Activated T-cell treated with anti-CD3 and anti-CD28 coated beads for 24 hours (primary cell): ENCODE measurements at places on chromosomes 13 and 19.

- DNase-seq: no peak
Measured at GRCh38 chr13:27660511-27660910, 38.8 kb downstream of the POLR1D start.

- DNase-seq: no peak
Measured at GRCh38 chr19:32671883-32672593, 2.9 kb downstream of the ANKRD27 start.

DNA sequence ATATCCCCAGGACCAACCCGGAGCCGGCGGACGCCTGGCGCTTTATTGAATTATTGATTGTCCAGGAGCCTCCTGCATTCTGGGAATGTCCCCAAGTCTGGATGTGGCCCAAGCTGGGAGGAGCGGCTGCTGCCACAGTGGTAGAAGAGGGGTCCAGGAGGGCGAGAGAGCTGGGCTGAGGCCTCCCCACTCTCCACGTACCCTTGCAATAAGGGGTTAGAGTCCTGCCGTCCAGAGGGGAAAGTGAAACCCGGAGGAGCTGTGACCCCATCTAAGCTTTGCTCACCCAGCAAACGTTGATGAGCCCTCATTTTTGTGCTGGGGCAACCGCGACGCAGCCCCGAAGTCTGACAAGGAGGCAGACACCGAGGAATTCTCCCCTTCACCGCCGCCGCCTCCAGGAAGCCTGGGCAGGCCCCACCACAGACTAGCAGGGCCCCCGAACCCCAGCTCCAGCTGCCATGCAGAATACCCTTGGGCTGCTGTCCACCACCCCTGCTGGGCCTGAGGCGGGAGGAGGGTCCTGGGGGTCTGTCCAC is 1.4 kb upstream of the C2CD4C start:
- DNase-seq: no peak

DNA sequence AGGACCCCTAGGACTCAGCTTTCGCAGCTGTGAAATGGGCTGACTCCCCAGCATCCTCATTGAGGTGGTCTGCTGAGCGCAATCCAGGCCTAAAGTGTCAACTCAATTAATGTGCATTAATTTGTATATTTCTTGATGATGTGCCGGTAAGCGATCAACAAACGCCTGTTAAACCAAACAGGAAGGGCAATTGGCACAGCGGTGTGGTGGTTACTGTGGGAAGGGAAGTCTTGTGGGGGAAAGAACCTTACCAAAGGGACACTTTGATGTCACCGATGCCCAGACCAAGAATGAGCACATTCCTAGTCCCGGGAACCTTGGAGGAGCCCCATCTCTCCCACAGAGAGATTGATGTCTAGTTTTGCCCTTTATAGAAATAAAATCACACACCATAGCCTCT is 1.6 kb downstream of the JAK3 start:
- DNase-seq: no peak

DNA sequence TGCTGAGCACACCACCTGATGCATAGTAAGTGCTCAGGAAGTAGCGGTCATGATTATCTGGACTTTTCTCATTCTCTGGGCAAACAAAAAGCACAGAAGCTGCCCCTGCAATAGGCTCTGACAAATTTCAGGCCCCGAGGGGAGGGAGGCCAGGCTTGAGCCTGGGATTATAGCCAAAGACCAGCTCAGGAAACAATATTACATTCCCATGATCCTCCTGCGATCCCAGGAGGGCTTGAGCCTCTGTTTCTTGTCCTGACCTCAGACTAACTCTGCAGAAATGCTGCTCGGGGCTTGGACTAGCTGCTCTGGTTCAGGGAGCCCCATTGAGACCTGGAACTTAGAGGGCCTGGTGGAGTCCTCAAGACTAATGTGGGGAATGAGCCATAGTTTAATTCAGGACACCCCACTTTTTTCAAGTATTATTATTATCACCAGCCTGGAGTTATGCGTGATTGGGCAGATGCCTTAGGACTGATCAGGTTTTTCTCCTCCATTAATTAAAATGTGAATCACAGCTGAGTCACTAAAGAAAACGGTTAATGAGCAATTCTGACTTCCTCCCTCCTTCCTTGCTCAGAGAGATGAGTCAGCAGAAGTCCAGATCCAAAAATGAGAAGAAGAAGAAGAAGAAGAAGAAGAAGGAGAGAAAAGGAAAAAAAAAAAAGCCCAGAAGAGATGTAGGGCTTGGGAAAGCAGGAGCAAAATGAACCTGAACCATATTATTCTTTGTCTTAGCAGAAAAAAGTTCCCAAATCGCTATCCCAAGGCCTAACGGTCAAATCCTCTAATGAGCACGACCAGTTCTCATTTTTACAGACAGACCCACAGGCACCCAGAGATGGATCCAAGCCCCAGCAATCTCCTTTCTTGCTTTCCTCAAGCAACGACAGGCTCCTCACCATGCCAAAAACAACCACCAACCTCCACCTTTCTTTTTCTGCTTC is 107.2 kb downstream of the CACNA1A start:
- no peak for DNase-seq
